ENCODE measurements at places on chromosomes 5 and 9. TPM values are rescaled to one million over a fixed set of nuclear protein-coding genes. Genes with fewer than 3 reads are reported as not detected.

Gene PCDHGA7
- 0.09 TPM for total RNA-seq

Gene LCN9
- total RNA-seq, result not detected

Gene SLC36A2
- total RNA-seq, result not detected

Gene IRX2
- 44.1 TPM for total RNA-seq

Gene CNOT8
- 38.1 TPM for total RNA-seq

Gene SHOC1
- not detected for total RNA-seq

Gene ITGA2
- total RNA-seq, result 19.3 TPM

Gene PTPN3
- 12.4 TPM for total RNA-seq

Gene PLAC8L1
- total RNA-seq, result not detected

Gene MZB1
- not detected for total RNA-seq

Gene SLC6A18
- not detected for total RNA-seq

Gene TEX53
- total RNA-seq, result not detected

Gene ANXA1
- 12.0 TPM for total RNA-seq

Gene CCDC152
- not detected for total RNA-seq

Gene NFIB
- total RNA-seq, result 0.61 TPM

Gene SYNPO
- 25.1 TPM for total RNA-seq

Gene SEMA6A
- total RNA-seq, result 26.3 TPM

Gene ANKDD1B
- total RNA-seq, result 0.88 TPM

Gene MYORG
- 37.3 TPM for total RNA-seq

Gene JAK2
- 0.86 TPM for total RNA-seq

Gene IFNA21
- not detected for total RNA-seq

Gene SPINK4
- 2.1 TPM for total RNA-seq

Gene ENTPD8
- 8.5 TPM for total RNA-seq

Gene LRRC26
- 3.0 TPM for total RNA-seq

Gene DYNC2I2
- 80.8 TPM for total RNA-seq

Gene SLC34A1
- not detected for total RNA-seq

Gene TRIM52
- 13.6 TPM for total RNA-seq

Gene LPAR1
- 20.3 TPM for total RNA-seq

Gene PROB1
- 2.9 TPM for total RNA-seq

Gene NUTM2F
- total RNA-seq, result not detected

Gene PCDHB8
- not detected for total RNA-seq

Gene GDA
- 3.1 TPM for total RNA-seq

Gene SH3RF2
- 49.4 TPM for total RNA-seq

Gene ENHO
- total RNA-seq, result 1.00 TPM
